Type B pancreatic cell (in vitro differentiated cells): ENCODE measurements at places on chromosomes 6 and 20.
A peak's percentile ranks its signal among the peaks of the same experiment; 100 is the strongest.

DNA sequence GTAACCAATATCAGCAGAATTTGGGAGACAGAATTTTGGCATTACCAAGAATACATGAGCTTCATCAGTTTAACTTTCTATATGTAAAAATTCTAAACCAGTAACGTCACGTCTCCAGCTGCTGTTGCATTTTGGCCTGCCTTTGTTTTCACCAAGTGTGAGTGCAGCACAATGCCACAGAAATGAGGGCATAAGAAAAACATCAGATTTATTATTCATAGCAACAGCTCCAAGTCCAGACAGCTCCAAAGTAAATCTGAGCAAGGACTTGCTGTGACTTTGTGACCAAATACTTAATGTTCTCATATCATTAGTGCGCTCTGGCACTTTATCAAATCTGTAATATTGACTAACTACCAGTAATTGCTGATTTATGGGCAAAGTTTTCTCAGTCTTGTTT lies 11.0 kb upstream of the FBXL4 start:
- no peak for DNase-seq

DNA sequence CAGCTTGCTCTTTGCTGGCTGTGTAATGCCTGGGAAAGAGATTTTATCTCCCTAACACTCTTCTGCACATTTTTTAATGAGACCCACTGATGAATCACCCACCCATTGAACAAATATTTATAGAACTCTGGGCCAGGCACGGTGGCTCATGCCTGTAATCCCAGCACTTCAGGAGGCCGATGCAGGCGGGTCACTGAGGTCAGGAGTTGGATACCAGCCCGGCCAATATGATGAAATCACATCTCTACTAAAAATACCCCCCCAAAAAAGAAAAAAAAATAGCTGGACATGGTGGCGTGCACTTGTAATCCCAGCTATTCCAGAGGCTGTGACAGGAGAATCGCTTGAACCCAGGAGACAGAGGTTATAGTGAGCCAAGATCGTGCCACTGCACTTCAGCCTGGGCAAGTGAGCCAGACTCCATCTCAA lies 82.1 kb upstream of the SIRPA start:
- peak; percentile 8 for DNase-seq

- no peak for DNase-seq
Measured at GRCh38 chr6:17156112-17156921, 54.5 kb downstream of the STMND1 start.

- DNase-seq: no peak
Measured at GRCh38 chr6:117329926-117330325, 64.6 kb downstream of the VGLL2 start.

- DNase-seq: no peak
Measured at GRCh38 chr6:1043458-1043836, 268.5 kb upstream of the FOXQ1 start.

GRCh38 chr6:19976411-19977129 lies 139.4 kb downstream of the ID4 start:
- DNase-seq: no peak

DNA sequence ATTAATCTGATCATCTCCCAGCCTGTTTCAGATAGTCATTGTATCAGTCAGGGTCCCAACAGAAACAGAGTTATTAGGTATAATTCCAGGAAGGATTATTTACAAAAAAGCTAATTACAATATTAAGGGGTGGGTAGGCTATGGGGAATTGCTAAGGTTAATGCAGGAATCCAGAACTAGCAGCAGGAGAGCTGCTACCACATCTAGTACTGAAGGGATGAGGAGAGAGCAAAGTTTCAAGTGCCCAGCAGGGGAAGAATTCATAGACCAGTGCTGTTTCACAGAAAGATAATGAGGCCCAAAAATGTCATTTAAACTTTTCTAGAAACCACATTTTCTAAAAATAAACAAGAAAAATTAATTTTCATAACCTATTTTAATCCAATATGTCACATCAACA lies 284.2 kb downstream of the HACE1 start:
- no peak for DNase-seq

- DNase-seq: no peak
Measured at GRCh38 chr20:22502731-22503191, 81.6 kb downstream of the FOXA2 start.

DNA sequence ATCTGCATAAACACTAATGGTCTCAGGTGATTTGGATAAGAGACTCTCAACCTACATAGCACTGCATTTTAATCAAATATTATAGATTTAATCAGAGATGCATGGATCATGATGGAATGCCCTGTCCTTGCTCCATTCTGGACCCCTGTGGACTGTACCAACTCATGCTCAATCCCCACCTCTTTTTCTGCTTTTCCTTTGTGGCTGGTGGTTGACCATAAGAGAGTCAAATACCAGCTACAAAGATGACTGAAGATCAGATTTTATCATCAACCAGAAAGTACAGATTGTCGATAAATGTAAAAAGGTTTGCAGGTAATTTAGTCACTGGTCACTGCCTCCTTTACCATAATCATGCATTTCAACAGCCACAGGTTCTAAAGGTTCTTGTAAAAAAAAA lies 116.2 kb downstream of the ME1 start:
- no peak for DNase-seq

DNA sequence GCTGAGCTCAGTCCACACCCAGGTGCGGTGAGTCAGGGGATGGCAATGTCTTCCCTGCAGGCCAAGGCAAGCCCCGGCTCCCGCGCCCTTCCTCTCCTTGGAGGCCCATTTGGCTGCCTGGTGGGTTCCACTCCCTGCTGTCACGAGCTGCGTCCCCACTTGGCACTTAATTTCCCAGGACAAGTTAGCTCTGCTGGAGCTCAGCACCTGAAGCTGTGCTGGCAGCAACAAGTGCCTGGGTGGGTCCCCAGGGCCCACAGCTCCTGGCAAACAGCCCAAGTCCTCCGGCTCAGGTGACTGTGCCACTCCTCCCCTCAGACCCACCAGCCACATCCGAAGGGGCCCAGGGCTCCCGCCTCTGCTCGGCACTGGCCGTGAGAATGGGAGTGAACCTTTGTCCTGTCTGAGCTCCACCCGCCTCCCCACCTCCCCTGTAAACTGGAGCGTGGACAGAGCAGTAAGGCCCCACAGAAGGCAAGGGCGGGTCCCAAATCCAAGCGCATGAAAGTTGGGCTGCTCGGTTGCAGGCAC lies 16.9 kb downstream of the LAMA5 start:
- DNase-seq: no peak

- DNase-seq: no peak
Measured at GRCh38 chr6:155523821-155524651, 68.4 kb upstream of the NOX3 start.

DNA sequence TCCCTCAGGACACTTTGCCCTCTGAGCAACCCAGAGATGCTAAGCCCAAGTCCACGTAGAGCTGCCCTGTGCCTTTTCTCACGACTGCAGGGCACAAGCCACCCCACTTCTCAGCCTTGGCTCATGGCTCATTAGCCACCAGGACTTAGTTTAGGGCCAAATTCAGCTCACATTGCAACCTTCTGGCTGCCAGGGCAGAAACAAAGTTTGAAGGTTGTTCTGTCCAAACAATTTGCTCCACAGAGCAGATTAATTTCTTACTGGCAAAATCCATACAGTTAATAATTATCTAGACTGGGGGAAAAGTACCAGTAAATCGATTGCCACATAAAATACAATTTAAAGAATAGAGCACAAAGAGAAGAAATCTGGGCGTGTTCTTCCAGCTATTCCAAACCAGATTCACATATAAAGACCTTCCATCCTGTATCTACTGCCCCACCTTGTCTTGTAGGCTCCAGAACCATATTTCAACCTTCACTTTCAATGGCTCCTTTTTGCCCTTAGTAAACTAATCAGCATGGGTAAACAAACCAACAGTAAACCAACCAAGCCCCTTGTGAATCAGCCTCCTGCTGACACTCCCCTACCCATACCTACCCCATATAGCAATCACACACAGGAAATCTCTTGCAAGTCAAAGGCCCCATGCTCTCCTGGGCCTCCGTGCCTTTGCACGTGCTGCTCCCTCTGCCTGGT lies 101.9 kb downstream of the QRSL1 start:
- no peak for DNase-seq

GRCh38 chr20:45283551-45284057 lies 23.0 kb upstream of the RBPJL start:
- DNase-seq: no peak
